T-cell (primary cell): ENCODE measurements at places on chromosomes 11 and 22.
A peak's percentile ranks its signal among the peaks of the same experiment; 100 is the strongest.

- no peak overlapping the region for H3K4me3 ChIP-seq
- H3K27me3 ChIP-seq, result peaks cover 20% of the 10 kb centered on the region
- no peak for DNase-seq
- no peaks in the 10 kb centered on the region for H3K4me1 ChIP-seq
- no peak overlapping the region for H3K27ac ChIP-seq
- H3K36me3 ChIP-seq, result no peaks in the 10 kb centered on the region
These were observed 14.2 kb upstream of the VSIG10L2 start for GRCh38 chr11:125931668-125932067.

DNA sequence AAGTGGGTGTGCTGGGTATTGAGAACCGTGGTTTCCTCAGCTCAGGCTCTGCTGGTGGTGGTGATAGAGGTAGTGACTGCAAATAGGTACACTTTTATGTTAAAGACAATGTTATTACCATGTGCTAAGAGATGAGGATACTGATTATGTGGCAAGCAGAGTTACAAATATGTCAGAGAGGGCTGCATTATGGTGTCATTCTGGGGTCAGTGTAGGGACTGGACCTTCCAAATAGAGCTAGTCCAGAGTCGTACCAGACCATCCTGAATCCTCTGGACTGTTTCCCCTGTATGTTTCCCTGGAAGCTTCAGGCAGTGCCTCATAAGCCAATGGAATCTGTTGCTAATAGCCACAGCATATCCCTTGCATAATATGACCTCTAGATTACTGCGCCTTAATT lies at the start of gene DNAJB7:
Gene DNAJB7, minus strand, starts transcription at position 101 of the 400 bp plus-strand sequence. CDS start 119 bp downstream, outside the sequence.
- no peaks in the 10 kb centered on the region for H3K27me3 ChIP-seq
- DNase-seq, result no peak
- no peak within 1 kb of the TSS for H3K27ac ChIP-seq

- no peak overlapping the region for H3K4me3 ChIP-seq
- no peaks in the 10 kb centered on the region for H3K36me3 ChIP-seq
- peaks cover 19% of the 10 kb centered on the region for H3K4me1 ChIP-seq
- no peak for DNase-seq
- H3K27ac ChIP-seq, result no peak overlapping the region
These were observed 31.1 kb downstream of the GRAMD1B start for GRCh38 chr11:123461164-123461563.

DNA sequence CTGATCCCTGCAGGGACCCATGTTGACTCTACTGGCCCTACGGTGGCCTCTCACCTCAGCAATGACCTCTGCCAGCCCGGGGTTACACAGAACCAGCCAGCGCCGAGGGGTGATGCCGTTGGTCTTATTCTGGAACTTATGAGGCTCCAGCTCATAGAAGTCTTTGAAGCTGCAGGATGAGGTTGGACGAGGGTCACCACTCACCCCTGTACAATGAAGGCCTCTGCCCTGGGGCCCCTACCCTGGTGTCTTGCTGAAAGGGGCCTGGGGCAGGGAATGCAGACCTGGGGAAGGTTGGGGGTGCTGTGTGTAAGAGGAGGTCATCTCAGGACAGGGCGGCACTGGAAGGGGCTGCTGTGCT lies 6.8 kb downstream of the PYGM start:
- no peak overlapping the region for H3K27ac ChIP-seq
- H3K36me3 ChIP-seq, result peaks cover 28% of the 10 kb centered on the region
- no peak overlapping the region for H3K4me3 ChIP-seq
- H3K4me1 ChIP-seq, result peaks cover 57% of the 10 kb centered on the region

- peaks cover 26% of the 10 kb centered on the region for H3K27me3 ChIP-seq
- no peak for DNase-seq
- no peaks in the 10 kb centered on the region for H3K36me3 ChIP-seq
- H3K27ac ChIP-seq, result no peak overlapping the region
These were observed 12.6 kb upstream of the P2RY6 start for GRCh38 chr11:73259406-73260126.

GRCh38 chr11:29029452-29029851 lies 921.3 kb downstream of the METTL15 start:
- no peaks in the 10 kb centered on the region for H3K4me1 ChIP-seq
- DNase-seq, result no peak
- no peaks in the 10 kb centered on the region for H3K27me3 ChIP-seq
- H3K36me3 ChIP-seq, result no peaks in the 10 kb centered on the region

GRCh38 chr11:76773921-76774361 lies 9.2 kb upstream of the TSKU start:
- H3K4me3 ChIP-seq, result no peak overlapping the region
- peaks cover 2% of the 10 kb centered on the region for H3K4me1 ChIP-seq
- H3K27me3 ChIP-seq, result no peaks in the 10 kb centered on the region
- no peaks in the 10 kb centered on the region for H3K36me3 ChIP-seq

DNA sequence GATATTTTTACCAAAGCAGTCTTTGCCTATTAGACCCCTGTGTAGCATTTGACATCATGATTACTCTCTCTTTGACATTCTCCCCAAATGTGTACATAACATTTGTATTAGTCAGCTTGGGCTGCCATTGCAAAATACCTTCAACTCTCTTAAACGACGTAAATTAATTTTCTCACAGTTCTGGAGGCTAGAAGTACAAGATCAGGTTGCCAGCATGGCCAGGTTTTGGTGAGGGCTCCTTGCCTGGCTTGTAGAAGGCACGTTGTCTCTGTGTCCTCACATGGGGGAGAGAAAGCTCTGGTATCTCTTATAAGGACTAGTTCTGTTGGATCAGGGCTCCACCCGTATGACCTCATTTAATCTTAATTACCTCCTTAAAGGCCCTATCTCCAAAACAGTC lies 12.3 kb upstream of the DLAT start:
- H3K36me3 ChIP-seq, result no peaks in the 10 kb centered on the region
- DNase-seq, result no peak
- no peaks in the 10 kb centered on the region for H3K4me1 ChIP-seq

DNA sequence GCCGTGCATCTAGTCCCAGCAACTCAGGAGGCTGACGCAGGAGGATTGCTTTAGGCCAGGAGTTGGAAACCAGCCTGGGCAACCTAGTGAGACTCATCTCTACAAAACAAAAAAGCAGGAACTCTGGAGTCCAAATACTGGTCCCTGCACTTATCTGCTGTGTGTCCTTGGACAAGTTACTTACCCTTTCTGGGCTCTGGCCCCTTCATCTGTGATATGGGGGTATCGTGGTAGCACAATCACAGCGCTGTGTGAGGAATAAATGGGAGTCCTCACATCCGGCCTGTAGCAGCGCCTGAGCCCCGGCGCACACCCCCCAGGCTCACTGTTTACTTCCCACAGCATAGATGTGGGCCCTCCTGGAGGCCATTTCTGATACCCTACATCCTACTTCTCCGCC lies 44.2 kb upstream of the MYH9 start:
- H3K27me3 ChIP-seq, result no peaks in the 10 kb centered on the region
- DNase-seq, result no peak
- peaks cover 25% of the 10 kb centered on the region for H3K4me1 ChIP-seq
- H3K36me3 ChIP-seq, result no peaks in the 10 kb centered on the region
- no peak overlapping the region for H3K27ac ChIP-seq

DNA sequence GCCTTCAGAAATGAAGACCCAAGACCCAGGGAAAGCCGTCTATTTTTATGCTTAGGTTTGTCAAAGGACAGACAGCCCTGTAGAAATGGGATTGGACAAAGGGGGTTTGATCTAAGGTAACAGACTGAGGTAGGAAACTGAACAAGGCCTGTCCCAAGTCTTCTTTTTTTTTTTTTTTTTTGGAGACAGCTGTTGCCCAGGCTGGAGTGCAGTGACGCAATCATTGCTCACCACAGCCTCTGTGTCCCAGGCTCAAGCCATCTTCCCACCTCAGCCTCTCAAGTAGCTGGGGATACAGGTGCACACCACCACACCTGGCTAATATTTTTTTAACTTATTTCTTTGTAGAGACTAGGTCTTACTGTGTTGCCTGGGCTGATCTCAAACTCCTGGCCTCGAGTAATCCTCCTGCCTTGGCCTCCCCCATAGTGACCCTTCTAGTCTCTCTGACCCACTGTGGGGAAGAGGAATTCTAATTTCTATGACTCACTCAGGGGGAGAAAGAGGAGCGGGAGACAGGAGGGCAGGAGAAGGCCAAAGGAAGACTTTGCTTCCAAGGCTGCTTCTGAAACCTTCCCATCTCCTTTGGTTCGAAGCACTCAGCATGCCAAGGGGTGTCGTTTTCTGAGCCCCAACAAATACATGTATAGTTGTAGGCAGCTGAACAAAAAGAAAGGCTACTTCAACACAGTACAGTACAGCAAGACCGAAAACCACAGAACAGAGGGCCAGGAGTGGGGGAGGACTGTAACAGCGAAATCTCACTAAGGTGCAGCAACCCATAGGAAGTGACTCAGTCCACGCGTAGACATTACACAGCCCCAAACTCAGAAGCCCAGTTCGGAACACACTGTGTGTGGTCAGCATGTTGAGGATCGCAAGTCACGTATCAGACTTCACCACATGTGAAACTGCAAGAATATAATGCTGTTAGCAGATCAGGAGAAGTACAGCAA lies 872 bp downstream of the TMA7B start:
- H3K27ac ChIP-seq, result peak overlapping the region; percentile 66
- no peaks in the 10 kb centered on the region for H3K27me3 ChIP-seq
- no peak overlapping the region for H3K4me3 ChIP-seq
- DNase-seq, result peak; percentile 71

- H3K27me3 ChIP-seq, result no peaks in the 10 kb centered on the region
- no peak for DNase-seq
- no peaks in the 10 kb centered on the region for H3K36me3 ChIP-seq
- H3K27ac ChIP-seq, result no peak overlapping the region
These were observed 855.6 kb downstream of the KCNA4 start for GRCh38 chr11:29161191-29161590.

DNA sequence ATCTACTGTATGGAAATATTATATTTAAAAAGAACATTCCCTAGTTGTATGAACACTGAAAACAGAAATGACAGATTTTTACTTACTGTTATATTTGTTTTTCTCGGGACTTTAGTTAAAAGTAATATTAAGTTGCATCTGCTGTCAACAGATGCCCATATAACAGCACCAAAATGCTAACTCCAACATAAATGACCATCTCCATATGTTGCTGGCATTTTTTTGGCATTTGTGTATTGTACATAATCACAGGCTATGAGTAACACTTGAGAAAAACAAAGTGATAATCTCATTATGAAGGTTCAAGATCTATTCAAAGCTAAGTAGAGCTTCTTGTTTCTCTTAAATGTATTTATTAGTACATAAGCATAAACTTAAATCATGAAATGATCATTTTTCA lies 172.0 kb downstream of the CNTN5 start:
- H3K4me3 ChIP-seq, result no peak overlapping the region
- no peak for DNase-seq
- H3K27ac ChIP-seq, result no peak overlapping the region
- no peaks in the 10 kb centered on the region for H3K36me3 ChIP-seq
- H3K27me3 ChIP-seq, result no peaks in the 10 kb centered on the region

- H3K27me3 ChIP-seq, result no peaks in the 10 kb centered on the region
- H3K4me1 ChIP-seq, result no peaks in the 10 kb centered on the region
- H3K4me3 ChIP-seq, result no peak overlapping the region
- H3K27ac ChIP-seq, result no peak overlapping the region
- no peaks in the 10 kb centered on the region for H3K36me3 ChIP-seq
- no peak for DNase-seq
These were observed 566.2 kb downstream of the TMEM135 start for GRCh38 chr11:87603887-87604286.

DNA sequence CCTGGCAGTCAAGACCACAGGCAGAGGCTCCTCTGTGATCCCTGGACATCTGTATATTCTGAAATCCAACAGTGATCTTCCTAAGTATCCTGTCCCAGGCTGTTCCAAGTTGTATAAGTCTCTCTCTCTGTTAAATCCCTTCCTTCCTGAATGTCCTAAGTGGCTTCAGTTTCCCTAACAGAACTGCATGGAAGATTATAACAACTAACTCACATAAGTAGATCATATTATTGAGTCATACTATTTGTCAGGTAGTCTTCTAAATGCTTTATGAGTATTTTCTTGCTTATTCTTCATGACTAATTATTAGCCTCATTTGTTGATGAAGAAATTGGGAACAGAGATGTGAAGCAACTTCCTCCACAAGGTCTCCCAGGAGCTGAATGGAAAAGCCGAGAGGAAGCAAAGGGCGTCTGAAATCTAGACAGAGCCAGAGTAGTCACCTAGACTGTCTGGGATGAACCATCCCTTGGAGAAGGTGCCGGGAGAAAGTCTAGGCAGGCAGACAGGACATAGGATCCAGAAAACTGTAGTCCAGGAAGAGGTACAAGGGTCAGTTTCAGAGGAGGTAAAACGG lies 93.2 kb upstream of the FAT3 start:
- no peaks in the 10 kb centered on the region for H3K27me3 ChIP-seq
- no peak overlapping the region for H3K4me3 ChIP-seq
- no peaks in the 10 kb centered on the region for H3K36me3 ChIP-seq
- DNase-seq, result no peak

DNA sequence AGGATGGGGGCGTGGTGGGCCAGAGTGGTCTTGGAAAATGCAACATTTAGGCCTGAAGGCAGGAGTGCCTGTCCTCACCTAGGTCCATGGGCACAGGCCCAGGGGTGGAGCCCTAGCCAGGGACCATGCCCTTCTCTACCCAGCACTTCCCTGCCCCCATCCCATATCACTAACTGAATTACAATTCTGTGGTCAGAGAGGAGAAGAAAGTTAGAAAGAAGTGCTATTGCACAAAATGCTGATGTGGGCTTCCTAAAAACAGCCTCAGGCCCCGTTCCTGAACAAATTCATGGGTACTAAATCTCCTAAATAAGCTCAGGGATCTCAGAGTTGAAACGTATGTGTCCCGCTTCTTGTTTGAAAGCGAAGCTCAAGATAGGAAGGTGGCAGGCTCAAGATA lies 3.5 kb upstream of the ASRGL1 start:
- H3K36me3 ChIP-seq, result no peaks in the 10 kb centered on the region
- H3K4me3 ChIP-seq, result no peak overlapping the region
- peaks cover 13% of the 10 kb centered on the region for H3K4me1 ChIP-seq
- no peak overlapping the region for H3K27ac ChIP-seq
- no peaks in the 10 kb centered on the region for H3K27me3 ChIP-seq

- no peak overlapping the region for H3K27ac ChIP-seq
- H3K4me3 ChIP-seq, result no peak overlapping the region
- no peaks in the 10 kb centered on the region for H3K27me3 ChIP-seq
- H3K4me1 ChIP-seq, result no peaks in the 10 kb centered on the region
These were observed 33.9 kb upstream of the GAB2 start for GRCh38 chr11:78451371-78452150.

GRCh38 chr22:35477911-35478582 lies 62.6 kb upstream of the RASD2 start:
- H3K4me1 ChIP-seq, result peaks cover 3% of the 10 kb centered on the region
- H3K4me3 ChIP-seq, result no peak overlapping the region
- H3K36me3 ChIP-seq, result no peaks in the 10 kb centered on the region
- H3K27me3 ChIP-seq, result no peaks in the 10 kb centered on the region
- DNase-seq, result no peak

- H3K36me3 ChIP-seq, result peaks cover 21% of the 10 kb centered on the region
These were observed 155.7 kb downstream of the TBC1D22A start for GRCh38 chr22:46918197-46918596.
